ENCODE measurements at places on chromosomes 13 and 19.

DNA sequence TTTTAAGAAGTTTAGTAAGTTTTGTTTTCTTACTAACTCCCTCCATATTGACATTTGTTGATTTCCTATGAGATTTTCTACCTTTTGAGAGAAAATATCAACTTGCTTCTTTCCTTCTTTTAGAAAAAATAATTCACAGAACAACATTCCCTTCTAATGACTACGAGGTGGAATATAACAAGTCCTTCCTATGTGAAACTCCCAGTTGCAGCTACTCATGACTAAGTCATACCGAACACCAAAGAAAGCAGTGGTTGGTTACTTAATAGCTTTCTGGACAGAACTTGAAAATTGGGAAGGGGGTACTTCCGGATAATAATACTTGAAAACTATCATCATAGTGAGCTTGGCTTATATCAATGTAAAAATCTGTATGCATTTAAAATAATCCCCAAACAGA lies 144.8 kb downstream of the DACH1 start:
- no peak for DNase-seq

DNA sequence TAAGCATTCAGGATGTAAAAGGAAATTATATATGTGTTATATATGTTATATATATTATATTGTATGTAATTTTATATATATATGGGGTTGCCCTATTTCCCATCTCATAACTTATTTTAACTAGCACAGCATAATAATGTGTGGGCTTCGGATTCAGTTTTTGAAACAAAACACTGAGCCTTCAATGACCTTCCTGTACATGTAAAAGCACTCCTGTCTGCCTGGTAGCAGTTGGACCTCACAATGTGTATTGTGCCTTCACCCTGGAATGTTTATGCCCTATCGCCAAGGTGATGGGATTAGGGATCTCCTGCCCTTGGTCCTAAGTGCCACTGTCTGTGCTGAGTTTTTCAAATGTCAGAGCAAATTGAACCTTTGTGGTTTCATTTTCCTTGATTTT lies 968.8 kb downstream of the TUBA3C start:
- DNase-seq, result no peak

- no peak for DNase-seq
Observed at GRCh38 chr13:58884353-58885209, 1253.0 kb downstream of the PCDH17 start.

- no peak for DNase-seq
Observed at GRCh38 chr13:20077086-20077485, 83.8 kb downstream of the GJA3 start.

- no peak for DNase-seq
Observed at GRCh38 chr19:5247957-5248705, 92.5 kb downstream of the PTPRS start.

Data from stimulated activated CD4-positive, alpha-beta T cell treated with anti-CD3 and anti-CD28 coated beads, Interleukin-4, amount 100 ng/mL, for 1 hour (primary cell).